ENCODE measurements at places on chromosomes 5 and 9.

DNA sequence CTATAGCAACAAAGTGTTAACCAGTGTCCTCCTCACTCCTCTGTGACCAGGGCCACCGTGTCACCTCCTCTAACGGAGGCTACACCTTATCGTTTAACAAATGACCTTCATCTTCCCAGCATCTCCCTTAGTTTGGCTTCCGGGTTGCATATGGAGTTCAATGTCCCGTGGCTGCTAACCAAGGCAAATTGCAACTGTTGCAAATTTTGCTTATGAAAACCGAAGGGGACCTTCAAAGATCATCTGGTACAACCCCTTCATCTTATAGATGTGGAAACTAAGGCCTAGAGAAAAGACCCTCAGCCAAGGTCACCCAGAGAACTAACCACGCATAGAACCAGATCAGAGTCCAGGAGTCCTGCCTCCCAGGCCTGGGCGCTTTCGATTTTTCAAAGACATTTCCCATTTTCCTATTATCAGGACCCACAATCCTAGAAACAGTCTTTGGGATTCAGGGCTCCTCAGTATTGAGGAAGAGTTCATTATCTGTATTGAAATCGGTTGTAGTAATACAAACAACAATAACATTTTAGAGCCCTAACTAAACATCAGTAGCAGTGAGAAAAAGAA is 1.4 kb downstream of the PRELID2 start:
- H3K36me3 ChIP-seq: no peaks in the 10 kb centered on the region
- peaks cover 1% of the 10 kb centered on the region for H3K4me1 ChIP-seq
- H3K4me3 ChIP-seq: no peak overlapping the region
- peaks cover 1% of the 10 kb centered on the region for H3K27me3 ChIP-seq
- no peak for DNase-seq

GRCh38 chr5:59282726-59283125 is 610.8 kb downstream of the PDE4D start:
- no peak overlapping the region for H3K4me3 ChIP-seq
- DNase-seq: no peak
- H3K27ac ChIP-seq: no peak overlapping the region
- no peaks in the 10 kb centered on the region for H3K27me3 ChIP-seq
- H3K4me1 ChIP-seq: no peaks in the 10 kb centered on the region

DNA sequence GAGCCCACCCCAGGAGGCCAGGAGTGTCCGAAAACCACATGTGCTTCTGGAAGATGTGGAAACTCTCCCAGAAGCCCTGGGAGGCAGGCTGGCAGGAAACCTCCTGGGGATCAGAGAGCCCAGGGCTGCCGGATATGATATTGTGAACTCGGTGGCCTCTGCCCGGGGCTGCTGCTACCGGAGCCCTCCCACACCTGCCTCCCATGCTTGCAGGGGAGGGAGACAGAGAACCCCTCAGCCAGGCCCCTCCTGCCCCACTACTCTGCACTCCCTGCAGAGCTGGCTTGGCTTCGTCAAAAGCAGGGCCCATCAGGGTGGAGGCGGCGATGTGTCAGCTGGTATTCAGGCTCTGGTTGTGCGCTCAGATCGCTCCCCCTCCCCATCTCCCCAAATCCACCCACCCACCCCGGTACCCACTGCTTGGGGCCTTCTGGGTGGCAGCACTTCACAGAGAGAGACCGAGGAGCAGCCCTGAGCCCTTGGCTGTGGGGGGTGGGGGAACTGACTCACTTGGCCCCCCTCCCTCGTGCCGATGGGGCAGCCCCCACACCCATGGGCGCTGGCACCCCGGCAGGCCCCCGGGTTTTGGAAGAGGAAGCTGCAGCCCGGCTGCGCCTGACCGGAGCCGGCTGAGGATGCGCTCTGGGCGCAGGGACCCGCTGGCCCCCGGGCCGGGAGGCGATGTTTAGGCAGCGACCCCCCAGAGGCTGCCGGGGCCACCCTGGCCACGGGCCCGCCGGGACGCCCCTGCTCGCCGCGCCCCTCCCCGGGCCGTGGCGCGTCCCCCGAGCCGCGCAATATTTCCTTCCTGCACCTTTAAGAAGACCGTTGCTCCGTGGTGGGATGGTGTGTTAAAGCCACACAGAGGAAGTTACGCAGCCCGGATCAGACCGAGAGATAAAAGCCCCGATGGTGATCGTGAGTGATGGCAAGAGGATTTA is 786 bp upstream of the NTNG2 start:
- H3K27ac ChIP-seq: no peak overlapping the region
- H3K4me3 ChIP-seq: peak overlapping the region; percentile 49
- H3K4me1 ChIP-seq: 0 out of 2 replicates have a peak, but pooled peaks cover 2% of the 10 kb centered on the region
- peaks cover 38% of the 10 kb centered on the region for H3K27me3 ChIP-seq

- no peak overlapping the region for H3K27ac ChIP-seq
- DNase-seq: no peak
- no peaks in the 10 kb centered on the region for H3K27me3 ChIP-seq
- no peaks in the 10 kb centered on the region for H3K4me1 ChIP-seq
- no peaks in the 10 kb centered on the region for H3K36me3 ChIP-seq
These were observed 70.0 kb downstream of the C6 start for GRCh38 chr5:41143131-41143901.

GRCh38 chr5:98770911-98771322 is 2.5 kb upstream of the RGMB start:
- H3K27ac ChIP-seq: no peak overlapping the region
- no peak for DNase-seq
- no peaks in the 10 kb centered on the region for H3K36me3 ChIP-seq
- H3K27me3 ChIP-seq: peaks cover 9% of the 10 kb centered on the region
